AG20443 (cell line): ENCODE measurements at places on chromosomes 2 and 18.
A peak's percentile ranks its signal among the peaks of the same experiment; 100 is the strongest.

DNA sequence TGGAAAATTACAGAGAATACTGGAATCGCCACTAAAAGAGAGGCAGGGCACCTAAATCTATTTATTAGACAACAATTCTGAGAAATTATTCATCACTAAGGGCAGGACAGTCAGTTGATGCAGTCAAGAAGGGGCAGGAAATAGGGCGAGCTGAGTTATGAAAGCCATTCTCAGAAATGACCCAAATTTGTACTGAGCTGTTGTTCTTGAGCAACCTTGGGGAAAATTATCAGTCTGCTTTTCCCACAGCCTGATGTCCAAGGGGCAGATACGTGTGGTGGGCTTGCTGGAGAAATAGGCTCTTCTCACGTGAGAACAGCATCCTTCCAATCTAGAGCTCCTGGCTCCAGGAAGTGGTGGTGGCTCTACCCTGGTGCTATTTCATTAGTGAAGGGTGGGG is 38.6 kb downstream of the STON1 start:
- DNase-seq, result no peak

- DNase-seq, result no peak
Measured at GRCh38 chr2:141519906-141520305, 610.9 kb downstream of the LRP1B start.

DNA sequence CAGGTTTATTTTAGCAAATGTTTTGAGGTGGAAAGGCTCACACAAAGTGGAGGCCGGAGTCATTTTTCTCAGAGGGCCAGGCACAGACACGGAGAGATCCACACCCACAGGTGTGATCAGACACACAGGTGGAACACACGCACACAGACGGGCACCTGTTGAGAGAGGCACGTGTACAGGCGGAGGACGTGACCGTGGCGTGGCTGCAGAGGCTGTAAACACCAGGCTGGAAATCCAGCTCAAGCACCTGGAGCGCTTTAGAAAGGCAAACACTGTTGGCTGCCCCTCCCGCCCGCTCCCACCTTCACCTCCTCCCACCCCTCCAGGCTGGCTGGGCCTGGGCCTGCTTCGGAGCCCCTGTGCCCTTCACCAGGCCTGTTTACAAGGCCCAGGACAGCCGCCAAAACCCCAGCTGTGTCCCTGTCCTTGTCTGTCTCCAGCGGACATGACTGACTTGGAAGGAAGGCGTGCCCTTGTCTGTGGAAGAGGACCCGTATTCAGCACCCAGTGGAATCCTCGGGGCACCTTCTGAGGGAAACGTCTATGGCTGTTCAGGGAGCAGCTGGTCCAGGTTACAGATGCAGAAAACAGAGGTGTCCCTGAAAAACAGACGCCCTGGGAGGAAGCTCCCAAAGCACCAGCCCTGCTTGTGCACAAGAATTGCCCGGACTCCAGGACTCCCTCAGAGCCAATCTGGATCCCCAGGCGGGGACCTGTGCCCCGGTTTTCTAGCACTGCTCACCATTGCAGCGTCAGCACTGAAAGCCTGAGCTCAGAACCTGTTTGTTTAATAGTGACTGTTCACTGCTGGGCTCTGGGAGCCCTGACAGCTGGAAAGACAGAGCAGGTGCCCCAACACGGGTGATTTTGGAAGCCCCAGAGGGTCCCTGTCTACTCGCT is 134.3 kb upstream of the HAAO start:
- no peak for DNase-seq

DNA sequence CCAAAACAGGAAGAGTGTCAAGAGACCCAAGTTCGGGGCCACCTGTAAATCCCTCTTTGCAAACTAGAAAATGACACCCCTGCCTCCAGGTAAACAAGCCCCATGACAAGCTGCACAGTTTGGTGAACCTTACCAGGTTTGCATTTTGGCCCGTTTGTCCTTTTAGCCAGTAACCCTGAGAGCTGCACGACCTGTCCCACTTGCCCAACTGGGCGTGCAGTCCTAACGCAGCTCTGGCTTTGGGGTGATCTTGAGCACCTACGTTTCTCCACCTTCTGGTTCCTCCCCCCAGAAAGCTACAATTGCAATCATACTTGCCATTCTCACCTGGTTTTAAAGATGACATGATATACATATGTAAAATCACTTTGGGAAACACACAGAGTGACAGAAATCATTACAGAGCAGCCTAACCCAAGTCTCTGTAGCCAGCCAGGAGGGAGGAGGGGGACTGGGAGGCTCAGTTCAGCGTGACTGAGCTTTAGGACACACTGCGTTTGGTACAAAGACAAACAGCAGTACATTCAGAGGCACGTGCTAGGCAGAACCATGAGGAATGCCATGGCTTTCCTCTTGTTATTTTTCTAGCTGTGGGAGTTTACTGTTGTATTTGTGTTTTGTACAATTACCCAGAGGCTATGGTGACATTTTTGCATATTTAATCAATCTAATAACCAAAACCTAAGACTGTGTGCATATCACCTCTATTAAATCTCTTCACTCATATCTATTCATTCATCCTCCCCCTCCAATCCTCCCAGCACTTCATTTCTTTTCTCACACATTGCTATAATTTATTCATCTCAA is 304.0 kb downstream of the IRS1 start:
- DNase-seq, result no peak

- DNase-seq, result peak; percentile 99
Measured at GRCh38 chr2:43637030-43637803, at the start of gene PLEKHH2. PLEKHH2 (plus strand) TSS chr2:43637260; CDS start chr2:43644674, 7,414 bp downstream.
